ENCODE measurements at places on chromosomes 6 and 20.
A peak's percentile ranks its signal among the peaks of the same experiment; 100 is the strongest.

- DNase-seq, result no peak
These were observed 46.4 kb downstream of the ORC3 start for GRCh38 chr6:87636315-87636714.

- no peak for DNase-seq
These were observed 100.8 kb downstream of the HIVEP2 start for GRCh38 chr6:142844065-142844755.

GRCh38 chr6:128807577-128807976 lies 75.4 kb upstream of the LAMA2 start:
- peak; percentile 22 for DNase-seq

DNA sequence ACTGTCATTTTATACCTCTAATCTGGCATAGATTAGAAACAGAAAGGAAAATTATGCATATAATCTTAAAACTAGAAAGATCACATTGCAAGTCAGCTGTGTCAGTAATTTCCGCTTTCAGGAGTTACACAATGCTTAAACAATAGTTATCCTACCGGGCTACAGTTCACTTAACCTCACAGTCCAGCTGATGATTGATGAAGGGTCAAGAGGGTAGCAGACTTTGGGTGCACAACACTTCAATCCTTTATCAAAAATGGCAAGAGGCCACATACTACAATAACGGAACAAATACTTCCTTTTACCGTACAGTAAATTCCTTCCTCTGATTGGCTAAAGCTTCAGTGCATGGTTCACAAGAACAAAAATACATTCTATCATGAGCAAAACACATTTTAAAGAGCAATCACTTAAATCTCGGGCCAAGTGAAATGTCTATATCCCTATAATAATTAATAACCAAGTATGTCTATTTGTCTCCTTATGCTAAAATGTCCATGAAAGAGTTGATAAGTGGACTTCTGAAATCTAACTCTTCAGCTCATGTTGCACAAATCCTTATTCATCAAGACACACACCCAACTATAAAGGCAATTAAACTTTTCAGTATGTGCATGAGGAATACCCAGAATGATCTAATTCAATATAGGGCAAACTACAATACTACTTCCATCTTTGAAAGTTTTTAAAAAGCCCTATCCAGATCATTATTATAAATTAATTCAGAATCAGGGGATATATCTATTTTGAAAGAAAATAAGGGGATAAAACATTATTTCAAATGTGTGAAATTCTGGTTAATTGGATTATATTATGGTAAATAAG lies 76.8 kb downstream of the HIVEP2 start:
- no peak for DNase-seq

DNA sequence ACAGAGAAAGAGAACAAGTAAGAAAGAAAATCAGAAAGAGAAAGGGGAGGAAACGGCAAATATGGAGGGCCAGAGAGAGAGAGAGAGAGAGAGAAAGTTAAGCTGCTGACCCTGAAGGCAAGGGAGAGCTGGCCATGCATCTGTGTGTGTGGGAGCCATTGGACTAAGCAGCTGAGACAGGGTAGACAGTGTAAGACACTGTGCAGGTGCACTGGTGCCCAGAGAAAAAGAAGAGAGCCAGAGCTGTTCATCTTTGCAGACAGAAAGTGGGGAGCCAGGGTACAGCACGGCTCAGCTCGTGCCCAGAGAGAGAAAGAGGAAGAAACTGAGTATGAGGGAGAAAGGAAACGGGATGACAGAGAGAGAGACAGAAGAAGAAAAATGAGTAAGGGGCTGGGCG lies 24.2 kb upstream of the ZNF318 start:
- no peak for DNase-seq

GRCh38 chr6:45707176-45707575 lies 308.5 kb downstream of the CLIC5 start:
- DNase-seq, result no peak

GRCh38 chr6:66538551-66539135 lies 831.6 kb upstream of the EYS start:
- DNase-seq, result no peak

- DNase-seq, result no peak
These were observed 46.3 kb downstream of the GOPC start for GRCh38 chr6:117555882-117556498.

DNA sequence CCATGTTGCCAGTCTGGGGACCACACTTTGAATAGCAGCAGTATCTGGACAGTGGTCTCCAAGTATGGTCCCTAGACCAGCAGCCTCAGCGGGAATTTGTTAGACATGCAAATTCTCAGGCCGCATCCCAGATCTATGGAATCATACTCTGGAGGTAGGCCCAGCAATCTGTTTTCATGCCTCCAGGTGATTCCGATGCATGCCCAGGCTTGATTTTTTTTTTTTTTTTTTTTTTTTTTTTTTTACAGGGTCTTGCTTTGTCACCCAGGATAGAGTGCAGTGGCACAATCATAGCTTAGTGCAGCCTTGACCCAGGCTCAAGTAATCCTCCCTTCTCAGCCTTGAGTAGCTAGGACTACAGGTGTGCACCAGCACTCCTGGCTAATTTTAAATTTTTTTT lies 682 bp upstream of the SLA2 start:
- DNase-seq, result no peak

GRCh38 chr6:42781796-42782688 lies at the start of gene BICRAL:
TSS of gene BICRAL (plus strand) at chr6:42782052. CDS start at chr6:42822023, 39,971 bp downstream.
- DNase-seq, result peak; percentile 74

DNA sequence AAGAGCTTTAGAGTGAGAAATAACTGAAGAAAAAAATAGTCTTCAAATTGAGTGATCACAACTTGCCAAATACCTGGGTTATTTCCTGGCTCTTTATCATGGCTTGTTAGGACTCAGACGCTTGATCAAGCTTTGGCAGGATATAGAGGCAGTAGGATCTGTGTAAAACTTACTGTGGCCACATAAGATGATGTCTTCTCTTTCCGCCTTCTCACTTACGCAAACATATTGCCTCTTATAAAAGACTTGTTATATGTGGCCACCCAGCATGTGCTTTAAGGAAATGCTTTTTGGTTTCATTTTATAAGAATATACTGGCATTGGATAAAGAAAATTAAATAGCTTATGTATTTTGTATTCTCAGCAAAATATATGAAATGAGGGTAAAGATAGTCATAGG lies 101.8 kb upstream of the AKIRIN2 start:
- no peak for DNase-seq

- DNase-seq, result no peak
These were observed 34.0 kb downstream of the KDM1B start for GRCh38 chr6:18189196-18189595.

DNA sequence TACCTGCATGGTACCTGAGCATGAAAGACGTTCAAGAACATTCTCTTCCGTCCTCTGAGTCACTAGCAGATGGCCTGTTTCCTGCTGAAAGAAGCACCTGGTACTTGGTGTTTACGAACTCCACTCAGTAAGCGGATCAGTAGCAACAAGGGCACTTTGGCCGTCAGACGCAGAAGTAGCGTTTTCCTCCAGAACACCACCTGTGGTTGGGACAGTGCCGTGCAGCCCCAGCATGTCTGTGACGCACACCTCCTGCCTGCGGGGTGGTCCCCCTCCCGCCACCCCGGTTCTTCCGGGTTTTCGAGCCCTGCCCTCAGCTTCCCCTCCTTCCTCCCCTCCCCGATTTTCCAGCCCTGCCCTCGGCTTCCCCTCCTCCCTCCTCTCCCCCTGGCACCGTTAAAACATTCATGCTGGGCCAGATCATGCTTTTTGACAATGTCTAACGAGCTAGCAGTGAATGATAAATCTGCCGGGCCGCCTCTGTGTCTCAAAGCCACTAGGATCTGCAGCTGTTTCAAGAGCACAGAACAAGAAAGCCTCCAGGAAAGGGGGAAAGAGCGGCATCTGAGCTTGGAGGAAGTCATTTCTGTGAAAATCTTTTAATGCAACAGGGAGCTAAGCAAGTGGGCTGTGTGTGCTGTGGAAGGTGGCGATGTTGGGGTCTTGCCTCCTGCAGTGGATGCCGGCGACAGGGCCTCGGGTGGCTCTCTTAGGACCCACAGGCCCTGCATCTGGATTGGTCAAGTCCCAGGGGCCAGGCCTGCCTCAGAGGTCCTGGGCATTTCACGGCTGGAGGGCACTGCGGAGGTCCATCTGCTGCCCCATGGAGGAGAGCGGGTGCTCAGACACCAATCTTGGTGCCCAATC lies 207.9 kb downstream of the ERMARD start:
- no peak for DNase-seq
